ENCODE measurements at places on chromosomes 3 and 15. TPM values are rescaled to one million over a fixed set of nuclear protein-coding genes. Genes with fewer than 3 reads are reported as not detected.

The ANKDD1A gene
- total RNA-seq, result 10.5 TPM

The TNFAIP8L3 gene
- total RNA-seq, result 7.9 TPM

The PRSS50 gene
- 0.89 TPM for total RNA-seq

The ZNF710 gene
- total RNA-seq, result 49.2 TPM

The RBP2 gene
- not detected for total RNA-seq

The CADPS gene
- total RNA-seq, result not detected

The GABRB3 gene
- total RNA-seq, result 2.2 TPM

The GMNC gene
- not detected for total RNA-seq

The CD80 gene
- total RNA-seq, result 9.4 TPM

The BCHE gene
- 1.2 TPM for total RNA-seq

The RFTN1 gene
- total RNA-seq, result 77.6 TPM

The CCK gene
- not detected for total RNA-seq

The EFHB gene
- 15.7 TPM for total RNA-seq

The P2RY14 gene
- 4.2 TPM for total RNA-seq

The MRAS gene
- 15.7 TPM for total RNA-seq

The HYAL1 gene
- 99.1 TPM for total RNA-seq

The SLC28A2 gene
- total RNA-seq, result not detected

The STAC gene
- 19.1 TPM for total RNA-seq

The TTC21A gene
- total RNA-seq, result 14.2 TPM

The GPR149 gene
- total RNA-seq, result not detected

The GOLGA6A gene
- not detected for total RNA-seq

The NUDT16 gene
- total RNA-seq, result 66.0 TPM

The ZCWPW2 gene
- 0.46 TPM for total RNA-seq

The LRRIQ4 gene
- not detected for total RNA-seq

The MORC1 gene
- total RNA-seq, result not detected

The PEX5L gene
- total RNA-seq, result not detected

The PATL2 gene
- 30.4 TPM for total RNA-seq

All from upper lobe of left lung (tissue), 6 donors.